ENCODE measurements at places on chromosomes 3 and 15.

- DNase-seq = no peak
Observed at GRCh38 chr3:90040554-90040953, 933.1 kb downstream of the EPHA3 start.

DNA sequence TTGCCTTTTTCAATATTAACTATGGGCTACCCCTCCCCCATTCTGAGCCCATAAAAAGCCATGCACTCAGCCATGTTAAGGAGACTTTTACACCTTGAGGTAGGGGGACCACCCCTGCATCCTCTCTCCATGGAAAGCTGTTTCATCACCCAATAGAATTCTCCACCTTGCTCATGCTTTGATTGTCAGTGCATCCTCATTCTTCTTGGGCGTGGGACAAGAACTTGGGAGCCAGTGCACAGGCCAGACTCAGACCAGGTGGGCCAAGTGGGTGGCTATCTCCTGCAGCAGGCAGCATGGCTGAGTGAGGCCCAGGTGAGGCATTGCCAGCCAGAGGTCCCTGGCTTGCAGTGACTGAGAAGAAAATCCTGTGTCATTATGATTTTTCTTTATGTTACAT lies 357.4 kb upstream of the CDIN1 start:
- no peak for DNase-seq

DNA sequence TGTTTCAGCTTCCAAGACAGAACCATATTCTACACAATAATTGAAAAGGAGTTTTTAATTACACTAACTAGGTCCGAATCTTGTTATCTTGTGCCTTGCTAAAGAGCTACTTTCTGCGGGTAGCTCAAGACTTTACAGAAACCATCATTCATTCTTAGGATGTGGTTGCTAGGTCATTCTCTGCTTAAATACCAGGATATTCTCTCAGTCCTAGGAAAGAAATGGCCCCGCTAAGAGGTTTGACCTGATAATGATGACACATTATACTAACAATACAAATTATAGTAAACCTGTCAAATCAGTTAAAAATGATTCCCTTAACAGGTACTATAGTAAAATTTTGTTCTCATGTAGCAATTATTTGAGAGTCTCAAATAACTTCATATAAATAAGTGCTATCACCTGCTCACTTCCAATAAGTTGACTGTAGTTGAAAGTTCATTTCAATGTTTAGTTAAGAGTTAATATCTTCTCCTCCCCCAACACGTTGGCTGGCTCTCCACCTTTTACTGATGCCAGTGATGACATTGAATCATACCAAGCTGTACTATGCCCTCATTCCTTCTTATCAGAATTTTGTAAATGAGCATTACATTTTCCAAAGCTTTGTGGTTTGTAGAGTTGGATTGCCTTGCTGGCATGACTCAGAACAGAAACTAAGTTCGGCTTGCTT lies 3.6 kb upstream of the C3orf85 start:
- no peak for DNase-seq

DNA sequence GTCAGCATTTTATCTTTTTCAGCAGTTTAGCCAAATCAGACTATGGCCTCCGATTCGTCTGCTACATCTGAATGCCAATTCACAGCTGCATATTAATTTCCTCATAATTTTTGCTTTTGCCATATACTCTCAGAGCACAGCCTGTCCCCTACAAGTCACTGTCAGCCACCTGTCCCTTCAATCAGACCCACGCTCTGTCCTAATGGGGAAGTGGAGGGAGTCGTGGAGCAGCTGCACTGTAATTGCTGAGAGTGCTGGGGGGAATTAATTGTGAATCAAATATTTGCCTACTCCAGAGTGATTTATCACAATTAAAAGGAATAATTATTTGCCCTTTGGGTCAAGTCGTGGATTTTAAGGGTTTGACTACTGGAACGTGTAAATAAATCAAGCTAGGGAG lies 75.5 kb downstream of the EBLN2 start:
- no peak for DNase-seq

DNA sequence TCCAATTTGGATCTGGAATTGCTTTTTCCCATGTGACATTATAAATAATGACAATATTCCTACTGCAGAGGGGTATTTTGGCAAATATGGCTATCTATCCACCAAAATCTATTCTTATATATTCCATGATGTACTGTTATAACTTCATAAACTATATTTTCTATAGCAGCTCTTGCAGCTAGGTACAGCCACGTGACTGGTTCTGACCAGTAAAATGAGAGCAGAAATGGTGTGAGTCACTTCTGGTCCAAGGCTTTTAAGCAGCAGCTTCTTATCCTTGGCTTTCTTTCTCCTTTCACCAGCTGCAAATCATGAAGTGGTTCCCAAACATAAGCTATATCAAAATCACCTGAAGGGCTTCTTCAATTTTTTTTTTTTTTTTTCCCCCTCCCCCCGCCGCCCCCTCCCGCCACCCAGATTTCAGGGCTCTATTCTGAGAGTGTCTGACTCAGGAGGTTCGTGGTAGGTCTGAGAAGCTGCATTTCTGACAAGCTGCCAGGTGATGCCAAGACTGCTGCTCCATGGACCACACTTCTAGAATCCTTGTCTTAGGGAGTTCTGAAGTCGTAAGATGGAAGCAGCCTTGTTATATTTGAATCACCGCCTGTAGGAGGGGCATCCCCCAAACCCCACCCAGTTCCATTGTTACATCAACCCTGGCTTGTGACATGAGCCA lies 357.5 kb downstream of the CHST2 start:
- no peak for DNase-seq

GRCh38 chr3:111851511-111851954 lies 7.5 kb upstream of the PHLDB2 start:
- DNase-seq = peak; percentile 39

- peak; percentile 32 for DNase-seq
Observed at GRCh38 chr15:78012643-78013077, 64.9 kb downstream of the TBC1D2B start.

DNA sequence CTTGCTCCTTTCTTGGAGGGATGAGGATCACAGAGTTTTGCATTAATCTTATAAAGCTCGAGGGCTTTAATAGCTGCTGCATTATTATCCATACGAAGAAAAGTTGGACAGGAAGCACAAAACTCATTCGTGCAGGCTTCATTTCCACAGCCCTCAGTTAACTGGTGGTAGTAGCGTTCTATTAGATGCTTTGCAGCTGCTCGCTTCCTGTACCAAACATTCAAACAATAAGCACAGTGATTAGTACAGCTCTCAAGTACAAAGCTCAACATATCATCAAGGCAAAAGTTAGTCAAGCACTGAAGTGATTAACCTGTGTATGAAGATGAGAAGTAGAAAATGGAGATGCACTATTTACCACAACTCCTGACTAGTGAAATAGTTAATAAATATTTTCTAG lies 63.3 kb downstream of the UBE3A start:
- no peak for DNase-seq

DNA sequence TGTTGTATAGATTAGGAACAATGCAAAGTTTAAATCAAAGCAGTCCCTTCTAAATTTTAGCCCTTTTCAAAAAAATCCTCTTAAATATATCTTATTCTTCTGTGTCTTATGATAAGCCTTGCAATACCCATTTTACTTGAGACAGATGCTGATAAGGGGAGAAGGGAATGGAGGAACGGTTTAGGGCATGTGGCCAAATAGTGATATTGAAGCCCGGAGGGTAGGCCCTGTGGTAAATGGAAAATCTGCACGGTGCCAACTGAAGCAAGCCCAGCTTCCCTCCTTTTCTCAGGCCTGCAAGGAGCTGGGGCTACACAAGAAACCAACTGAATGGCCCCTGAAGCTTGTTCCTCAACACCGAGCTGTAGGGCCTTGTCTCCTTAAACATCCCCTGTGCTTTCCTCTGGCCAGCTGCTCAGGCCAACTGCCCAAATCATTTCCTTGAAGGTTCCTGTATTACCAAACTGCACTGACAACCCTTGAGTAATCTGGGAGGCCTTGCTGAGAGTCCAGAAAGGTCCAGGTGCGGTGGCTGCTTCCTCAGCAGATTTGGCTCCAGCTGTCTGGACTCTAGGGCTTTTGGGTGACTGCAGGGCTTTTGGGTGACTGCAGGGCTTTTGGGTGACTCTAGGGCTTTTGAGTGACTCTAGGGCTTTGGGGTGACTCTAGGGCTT lies 67.2 kb downstream of the NCEH1 start:
- DNase-seq = no peak

- no peak for DNase-seq
Observed at GRCh38 chr3:106326941-106327695, 458.3 kb upstream of the CBLB start.

GRCh38 chr15:66789029-66790025 lies 87.3 kb downstream of the SMAD6 start:
- peak; percentile 73 for DNase-seq

GRCh38 chr15:60893886-60894285 lies 335.2 kb downstream of the RORA start:
- DNase-seq = no peak

DNA sequence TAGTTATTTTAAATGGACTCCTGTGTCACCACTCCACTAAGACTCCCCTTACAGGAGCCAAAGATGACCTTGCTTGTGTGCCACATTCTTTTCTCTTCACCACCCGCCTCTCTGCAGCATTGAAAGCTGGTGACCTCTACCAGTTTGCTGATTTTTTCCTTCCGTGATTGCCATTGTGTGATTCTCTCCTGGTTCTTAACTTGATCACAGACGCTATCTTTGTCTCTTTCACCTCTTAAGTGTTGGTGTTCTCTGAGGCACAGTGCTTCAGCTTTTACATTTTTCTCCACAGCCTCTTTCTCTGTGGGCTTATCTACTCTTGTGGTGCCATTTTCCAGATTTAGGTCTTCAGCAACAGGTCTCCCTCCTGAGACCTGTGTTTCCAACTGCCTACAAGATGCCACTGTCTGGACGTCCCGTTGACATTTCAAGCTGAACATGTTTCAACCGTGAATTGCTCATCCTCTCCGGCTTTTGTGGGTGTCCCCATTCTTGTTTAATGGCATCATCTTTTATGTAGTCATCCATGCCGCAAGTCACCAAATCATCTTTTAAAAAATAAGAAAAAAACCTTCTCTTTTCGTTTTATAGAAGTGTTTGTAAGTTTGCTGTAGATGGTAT lies 26.5 kb downstream of the IQGAP1 start:
- no peak for DNase-seq

- no peak for DNase-seq
Observed at GRCh38 chr3:141201122-141201521, 30.5 kb upstream of the PXYLP1 start.

GRCh38 chr3:14740983-14741382 lies 66.0 kb downstream of the C3orf20 start:
- DNase-seq = no peak

DNA sequence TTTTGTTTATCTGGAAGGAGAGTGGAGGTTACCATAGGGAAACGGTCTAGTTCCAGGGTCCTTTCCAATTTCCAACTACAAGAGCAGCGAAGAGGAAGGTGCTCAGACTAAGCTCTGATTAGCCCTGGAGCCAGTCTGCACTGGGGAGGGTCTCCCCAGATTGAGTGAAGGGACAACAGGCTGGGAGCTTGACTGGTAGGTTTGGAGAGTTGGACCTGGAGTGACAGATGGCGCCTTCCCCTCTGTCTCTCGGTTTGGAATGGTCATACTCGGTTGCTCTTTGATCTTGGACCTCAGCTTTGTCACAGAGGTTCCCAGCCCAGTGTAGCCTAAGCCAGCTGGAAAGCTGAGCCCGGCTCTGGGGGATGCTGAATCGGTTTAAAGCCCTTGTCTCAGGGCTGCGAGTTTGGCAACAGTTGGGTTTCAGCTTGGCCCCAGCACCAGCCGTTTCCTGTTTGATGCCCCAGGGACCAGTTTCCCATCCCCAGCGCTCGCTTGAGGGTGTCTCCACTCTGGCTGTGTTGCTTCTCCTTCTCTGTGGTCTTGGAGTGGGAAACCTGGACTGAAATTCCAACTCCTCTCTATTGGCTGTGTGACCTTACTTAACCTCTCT lies 53.1 kb upstream of the ULK4 start:
- no peak for DNase-seq

GRCh38 chr3:187630404-187630803 lies 39.8 kb downstream of the SST start:
- no peak for DNase-seq

- no peak for DNase-seq
Observed at GRCh38 chr15:72034351-72034750, 83.6 kb downstream of the MYO9A start.

DNA sequence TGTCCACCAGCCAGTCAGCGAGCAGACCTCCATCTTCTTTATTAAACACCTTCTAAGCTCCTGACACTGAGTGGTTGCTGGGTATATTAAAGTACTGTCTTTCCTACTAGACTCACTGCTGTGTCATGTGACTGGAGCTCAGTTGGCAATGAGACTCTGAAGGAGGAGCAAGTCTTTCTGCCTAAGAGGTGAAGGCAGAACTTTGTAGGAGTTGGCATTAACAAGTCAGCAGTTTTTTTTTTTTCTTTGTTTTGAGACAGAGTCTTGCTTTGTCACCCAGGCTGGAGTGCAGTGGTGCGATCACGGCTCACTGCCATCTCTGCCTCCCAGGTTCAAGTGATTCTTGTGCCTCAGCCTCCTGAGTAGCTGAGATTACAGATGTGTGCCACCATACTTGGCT lies 62.2 kb downstream of the ABHD5 start:
- DNase-seq = no peak

DNA sequence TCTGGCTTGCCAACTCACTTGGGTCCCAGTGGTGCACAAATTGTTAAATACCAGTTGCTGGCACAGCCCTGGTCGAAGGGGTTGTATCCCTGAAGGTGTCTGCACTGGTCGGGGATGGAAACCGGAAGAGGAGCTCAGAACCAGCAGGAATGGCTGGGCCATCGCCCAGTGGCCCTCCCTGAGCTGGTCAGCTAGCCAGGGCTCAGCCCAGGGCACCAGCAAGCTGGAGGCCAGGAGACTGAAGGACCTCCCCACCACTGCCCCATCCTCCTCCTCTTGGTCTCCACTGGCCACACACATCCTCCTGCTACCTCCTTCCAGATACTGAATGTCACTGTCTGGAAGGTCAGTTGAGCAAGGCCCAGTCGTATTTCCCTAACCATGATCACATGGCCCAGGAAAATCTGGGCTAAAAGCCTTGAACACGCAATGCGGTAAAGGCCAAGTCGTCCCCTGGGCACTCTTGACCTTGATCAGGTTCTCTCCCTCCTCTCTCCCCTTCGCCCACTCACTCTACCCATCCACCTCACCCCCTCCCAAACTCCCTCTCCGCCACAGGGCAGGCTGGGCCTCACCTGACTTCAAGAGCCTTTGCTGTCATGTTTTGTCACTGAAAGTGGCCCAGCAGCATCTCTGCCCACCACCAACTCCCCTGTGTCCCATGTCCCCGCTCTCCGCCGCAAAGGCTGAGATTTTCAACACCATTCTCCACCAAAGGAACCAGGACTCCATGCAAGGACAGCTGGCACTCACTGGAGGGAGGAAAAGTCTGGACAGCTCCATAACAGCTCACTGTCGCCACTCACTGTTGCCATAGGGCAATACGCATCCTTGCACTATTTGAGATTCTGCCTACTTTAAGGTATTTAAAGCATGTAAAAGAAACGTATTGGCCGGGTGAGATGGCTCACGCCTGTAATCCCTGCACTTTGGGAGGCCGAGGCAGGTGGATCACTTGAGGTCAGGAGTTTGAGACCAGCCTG lies 12.1 kb downstream of the ZDHHC19 start:
- peak; percentile 91 for DNase-seq

DNA sequence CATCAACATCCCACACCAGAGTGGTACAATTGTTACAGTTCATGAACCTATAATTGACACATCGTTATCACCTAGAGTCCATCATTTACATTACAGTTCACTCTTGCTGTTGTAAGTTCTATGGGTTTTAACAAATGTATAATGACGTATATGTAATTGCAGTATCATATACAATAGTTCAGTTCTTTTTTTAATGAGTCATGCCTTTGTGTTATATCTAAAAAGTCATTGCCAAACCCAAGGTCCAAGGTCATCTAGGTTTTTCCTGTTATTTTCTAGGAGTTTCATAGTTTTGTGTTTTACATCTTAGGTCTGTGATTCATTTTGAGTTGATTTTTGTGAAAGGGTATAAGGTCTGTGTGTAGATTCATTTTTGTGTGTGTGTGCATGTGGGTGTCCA lies 160.9 kb upstream of the GALNT15 start:
- no peak for DNase-seq

Measured in T47D (cell line).